ENCODE measurements at places on chromosomes 7 and 10. TPM values are rescaled to one million over a fixed set of nuclear protein-coding genes. Genes with fewer than 3 reads are reported as not detected.

DNA sequence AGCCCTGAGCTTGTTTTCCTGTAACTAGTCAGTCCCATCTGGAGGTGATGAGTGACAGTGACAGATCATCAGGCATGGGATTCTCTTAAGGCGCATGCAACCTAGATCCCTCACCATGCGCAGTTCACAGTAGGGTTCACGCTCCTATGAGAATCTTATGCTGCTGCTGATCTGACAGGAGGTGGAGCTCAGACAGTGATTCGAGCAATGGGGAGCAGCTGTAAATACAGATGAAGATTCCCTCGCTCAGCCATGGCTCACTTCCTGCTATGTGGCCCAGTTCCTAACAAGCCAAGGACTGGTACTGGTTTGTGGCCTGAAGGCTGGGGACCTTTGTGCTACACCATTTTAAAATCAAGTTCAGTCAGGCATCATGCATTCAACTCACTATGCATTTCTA, 221.7 kb downstream of the KIAA1217 start:
- no peak for DNase-seq

- no peak for DNase-seq
Observed at GRCh38 chr7:6153646-6154541, 118.5 kb downstream of the CYTH3 start.

DNA sequence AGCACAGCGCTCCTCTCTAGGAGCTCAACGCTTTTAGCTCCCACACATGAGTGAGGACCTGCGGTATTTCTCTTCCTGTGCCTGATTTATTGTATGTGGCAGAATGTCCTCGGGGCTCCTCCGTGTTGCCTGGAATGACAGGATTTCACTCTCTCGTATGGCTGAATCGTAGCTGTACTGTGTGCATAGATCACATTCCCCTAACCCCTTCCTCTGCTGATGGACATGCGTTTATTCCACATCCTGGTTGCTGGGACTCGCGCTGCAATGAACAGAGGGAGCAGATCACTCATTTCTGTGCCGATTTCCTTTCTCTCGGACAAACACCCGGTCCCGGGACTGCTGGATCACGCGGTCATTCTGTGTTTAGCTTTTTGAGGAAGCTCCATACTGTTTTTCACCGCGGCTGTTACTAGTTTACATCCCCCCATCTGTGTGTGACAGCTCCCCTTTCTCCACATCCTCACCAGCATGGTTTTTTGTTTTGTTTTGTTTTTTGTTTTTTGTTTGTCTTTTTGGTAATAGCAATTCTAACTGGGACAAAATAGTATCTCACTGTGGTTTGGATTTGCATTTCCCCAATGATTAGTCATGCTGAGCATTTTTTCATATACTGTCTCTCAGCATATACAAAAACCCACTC, 76.3 kb downstream of the FOXL3 start:
- DNase-seq: no peak

DNA sequence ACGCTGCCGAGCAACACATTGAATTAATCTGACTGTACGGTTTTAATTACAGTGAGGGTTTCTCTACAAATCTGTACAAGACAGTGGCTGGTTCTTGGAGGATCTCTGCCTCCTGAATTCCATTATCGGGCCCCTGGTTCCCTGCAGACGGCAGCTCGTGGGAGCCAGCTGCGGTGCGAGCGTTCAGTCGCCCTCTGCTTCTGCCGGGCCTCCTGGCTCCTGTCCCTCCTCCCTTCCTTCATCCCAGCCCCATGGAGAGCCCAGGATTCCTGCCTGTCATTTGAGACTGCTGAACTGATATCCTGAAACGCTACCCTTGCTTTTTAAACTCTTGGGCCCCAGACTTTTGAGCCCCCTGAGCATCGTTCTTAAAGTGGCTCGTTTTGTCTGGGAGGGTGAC, 6.6 kb upstream of the DLX6 start:
- DNase-seq: no peak

- DNase-seq: no peak
Observed at GRCh38 chr7:1539181-1539881, 8.8 kb downstream of the MAFK start.

The MUC3A gene
- 0.39 TPM for polyA plus RNA-seq

The SHTN1 gene
- polyA plus RNA-seq: 21.4 TPM

The LIPJ gene
- 0.22 TPM for polyA plus RNA-seq

All from right lung (tissue), 10 donors.